ENCODE measurements at places on chromosomes 6 and 20.

GRCh38 chr6:81894788-81895271, 142.3 kb upstream of the TENT5A start:
- no peak for DNase-seq

GRCh38 chr20:63202811-63203526, 13.0 kb downstream of the YTHDF1 start:
- no peak for DNase-seq

DNA sequence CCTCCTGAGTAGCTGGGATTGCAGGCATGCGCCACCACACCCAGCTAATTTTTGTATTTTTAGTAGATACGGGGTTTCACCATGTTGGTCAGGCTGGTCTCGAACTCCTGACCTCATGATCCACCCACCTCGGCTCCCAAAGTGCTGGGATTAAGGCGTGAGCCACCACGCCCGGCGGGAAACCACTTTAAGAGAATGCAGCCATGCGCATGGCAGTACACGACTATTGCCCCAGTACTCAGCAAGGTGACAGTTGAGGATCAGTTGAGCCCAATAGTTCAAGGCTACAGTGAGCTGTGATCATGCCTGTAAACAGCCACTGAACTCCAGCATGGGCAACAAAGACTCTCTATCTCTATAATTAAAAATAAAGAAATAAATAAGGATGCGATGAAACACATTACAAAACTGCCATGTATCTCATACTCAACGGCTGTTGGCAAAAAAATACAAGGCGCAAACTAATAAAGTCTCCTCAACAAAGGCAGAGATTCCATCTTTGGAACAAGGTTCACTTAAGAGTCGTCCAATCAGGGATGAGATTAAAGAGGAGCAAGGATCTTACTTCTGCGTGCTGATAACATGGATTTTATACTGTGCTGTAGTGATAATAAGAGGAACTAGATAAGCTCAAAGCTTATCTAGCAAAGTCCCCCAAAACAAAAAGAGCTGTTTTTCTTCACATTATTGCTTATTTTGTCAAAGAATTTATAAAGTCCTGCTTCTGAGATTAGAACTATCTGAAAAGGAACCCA, 51.1 kb downstream of the STAU1 start:
- no peak for DNase-seq

DNA sequence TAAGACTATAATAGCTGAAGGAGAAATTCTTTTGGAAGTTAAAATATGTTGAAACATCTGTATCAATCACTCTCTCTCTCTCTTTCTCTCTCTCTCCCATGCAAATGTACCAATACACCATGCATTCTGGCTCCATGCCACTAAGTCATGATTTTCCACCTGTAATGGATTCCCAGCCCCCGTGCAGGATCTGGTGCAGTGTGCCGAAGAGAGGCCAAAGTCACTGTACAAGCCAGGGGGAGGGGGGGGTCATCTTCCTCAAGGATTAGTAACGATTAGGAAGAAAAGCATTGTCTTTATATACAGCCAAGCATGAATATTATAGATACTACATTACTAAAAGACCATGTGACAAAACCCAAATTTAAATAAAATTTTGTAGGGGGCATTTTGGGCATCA, 725.1 kb downstream of the KIF16B start:
- no peak for DNase-seq

DNA sequence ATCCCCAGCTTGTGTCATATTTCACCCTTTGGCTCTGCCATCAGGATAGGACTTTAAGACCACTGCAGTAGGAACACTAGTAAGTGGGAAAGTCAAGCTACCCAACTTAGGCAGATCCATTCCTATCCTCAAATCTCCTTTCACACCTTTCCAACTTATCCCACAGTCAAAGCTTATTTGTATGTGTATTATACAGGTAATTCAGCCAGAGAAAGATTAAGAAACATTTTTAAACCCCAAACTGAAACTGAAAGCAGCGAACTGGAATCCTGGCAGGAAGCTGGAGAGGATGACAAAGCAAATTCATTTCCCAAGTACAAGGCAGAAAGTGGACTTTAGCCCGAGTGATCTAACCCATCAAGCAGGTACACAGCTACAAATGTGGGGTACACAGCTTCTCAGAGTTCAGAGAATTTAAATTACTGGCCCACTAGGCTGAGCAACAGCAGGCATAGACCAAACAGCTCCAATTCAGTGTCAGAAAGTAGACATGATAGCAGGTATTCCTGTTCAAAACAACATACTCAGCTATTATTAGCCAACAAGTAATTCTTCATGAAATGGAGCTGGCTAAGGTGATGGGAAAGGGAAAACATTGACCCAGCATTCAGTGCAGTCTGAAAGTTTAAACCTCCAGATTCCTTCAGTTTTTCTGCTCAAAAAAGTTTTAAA, 39.1 kb downstream of the ILRUN start:
- DNase-seq, result no peak

DNA sequence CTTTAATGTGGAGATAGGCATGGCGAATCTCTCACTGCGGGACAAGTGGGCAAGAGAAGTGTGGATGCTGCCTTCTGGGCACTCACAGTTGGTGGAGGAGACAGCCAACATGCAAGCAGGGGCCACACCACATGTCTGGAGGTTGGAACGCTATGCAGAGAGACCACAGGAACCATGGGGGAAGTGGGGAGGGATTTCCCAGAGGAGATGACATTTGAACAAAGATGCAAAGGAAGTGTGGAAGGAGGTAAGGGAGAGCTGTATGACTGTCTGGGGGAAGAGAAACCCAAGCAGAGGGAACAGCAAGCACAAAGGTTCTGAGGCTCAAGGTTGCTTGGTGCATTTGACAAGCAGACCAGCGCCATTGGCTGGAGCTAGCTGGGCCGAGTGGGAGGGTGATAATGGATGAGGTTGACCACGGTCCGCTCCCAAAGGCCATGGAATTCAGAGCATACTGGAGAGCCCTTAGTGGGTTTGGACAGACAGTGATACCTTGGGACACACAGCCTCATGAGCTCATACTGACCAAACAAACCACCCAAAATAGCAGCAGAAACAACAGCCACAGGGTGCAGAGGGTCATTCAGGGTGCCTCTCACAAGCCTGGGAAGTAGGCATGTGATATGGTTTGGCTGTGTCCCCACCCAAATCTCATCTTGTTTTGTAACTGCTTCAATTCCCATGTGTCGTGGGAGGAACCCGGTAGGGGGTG, 7.6 kb upstream of the FAM110A start:
- DNase-seq, result no peak

DNA sequence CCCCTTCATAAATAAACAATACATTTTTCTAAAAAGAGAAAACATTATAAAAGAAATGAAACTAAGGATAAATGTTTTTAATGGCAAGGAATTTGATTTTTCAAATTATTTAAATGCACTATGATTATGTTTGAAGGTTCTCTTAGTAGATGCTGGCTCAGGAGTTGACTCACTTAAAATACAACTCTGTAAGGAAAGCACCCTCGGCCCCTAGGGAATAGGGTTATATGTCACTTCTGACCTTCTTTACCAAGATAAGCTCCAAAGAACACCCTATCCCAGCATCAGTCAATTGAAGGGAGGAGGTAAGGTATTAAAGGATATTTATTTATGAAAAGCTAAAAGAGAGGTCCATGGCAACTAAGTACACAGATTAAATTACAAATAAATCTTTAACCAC, 6.8 kb downstream of the SNAP91 start:
- DNase-seq, result no peak

- no peak for DNase-seq
These were observed 9.5 kb upstream of the ATRN start for GRCh38 chr20:3461211-3461771.

DNA sequence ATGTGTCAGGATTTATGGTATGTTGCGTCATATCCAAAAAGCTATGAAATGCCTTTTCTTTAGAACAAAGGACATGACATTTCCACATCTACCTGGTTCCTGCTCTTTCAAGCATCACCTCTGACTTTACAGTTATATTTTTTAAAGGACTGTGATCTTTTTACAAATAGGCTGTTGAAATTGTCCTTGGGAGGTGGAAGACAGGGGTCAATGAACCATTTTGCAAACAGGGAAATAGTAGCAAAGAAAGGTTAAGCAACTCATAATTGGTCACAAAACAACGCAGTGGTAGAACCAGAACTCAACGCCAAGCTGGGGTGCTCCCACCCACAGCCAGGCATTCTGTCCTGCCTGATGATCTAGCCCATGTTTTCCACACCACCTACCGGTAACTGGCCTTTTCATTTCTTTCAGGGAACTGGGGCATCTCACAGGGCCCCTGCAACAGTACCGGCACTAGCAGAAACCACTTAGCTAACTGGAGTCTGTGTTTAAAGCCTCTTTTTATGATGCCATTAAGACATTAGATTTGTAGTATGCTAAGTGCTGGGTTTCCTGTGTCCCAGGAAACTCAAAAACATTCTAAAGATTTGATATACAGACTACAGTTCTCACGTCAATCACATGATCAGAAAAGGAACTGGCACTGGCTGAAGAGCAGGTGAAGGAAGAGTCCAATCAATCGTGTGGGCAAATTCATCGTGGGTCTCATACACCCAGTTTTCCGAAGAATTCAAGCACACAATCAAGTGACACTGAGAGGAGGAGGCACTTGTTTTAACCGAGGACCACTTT, 13.9 kb downstream of the ZNF217 start:
- DNase-seq, result no peak

DNA sequence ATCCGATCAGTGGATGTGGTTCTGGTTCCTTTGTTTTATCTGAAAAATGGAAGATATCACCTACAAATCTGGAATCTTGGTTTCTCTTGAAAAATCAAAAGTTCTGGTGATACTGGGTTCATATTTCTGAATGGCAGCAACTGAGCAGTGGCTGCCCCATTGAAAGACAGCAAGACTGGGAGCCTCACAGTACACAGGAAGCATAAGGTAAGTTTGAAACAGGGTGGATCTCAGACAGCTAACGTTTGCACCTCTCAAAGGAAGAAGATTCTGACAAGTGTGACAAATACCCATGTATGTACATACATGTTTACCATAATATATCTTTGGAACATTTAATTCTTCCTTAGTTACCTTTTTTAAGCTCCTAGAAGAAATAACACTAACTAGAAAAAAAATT, at the start of gene SAMD3:
TSS of gene SAMD3 (minus strand) at position 177 of the 400 bp plus-strand sequence. CDS start 7,678 bp downstream, outside the sequence.
- no peak for DNase-seq

DNA sequence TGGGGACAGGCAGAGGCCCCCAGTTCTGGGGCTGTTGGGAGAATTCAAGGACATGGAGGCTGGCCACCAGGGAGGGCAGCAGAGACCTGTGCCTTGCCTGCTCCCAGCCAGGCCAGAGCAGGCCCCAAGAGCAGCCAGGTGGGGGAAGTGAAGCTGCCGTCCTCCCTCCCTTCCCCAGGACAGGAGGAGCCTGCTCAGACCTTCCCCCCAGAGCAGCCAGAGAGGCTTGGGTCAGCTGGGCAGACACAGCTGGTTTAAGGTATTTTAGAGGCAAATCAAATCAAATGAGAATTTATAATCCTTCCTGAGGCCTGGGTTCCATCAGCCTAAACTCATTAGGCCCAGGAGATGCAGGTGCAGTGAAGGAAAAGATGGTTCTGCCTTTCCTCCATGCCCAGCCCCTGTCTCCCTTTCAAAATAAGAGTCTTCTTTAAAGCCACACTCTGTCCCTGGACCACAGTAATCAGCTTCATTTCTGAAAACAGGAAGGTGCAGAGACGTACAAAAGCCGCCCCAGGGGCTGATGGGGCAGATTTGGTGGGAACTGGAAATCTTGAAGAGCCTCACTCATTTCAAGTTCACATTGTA, 21.7 kb downstream of the BMP7 start:
- no peak for DNase-seq

GRCh38 chr6:36873612-36874442, 776 bp downstream of the PPIL1 start:
- no peak for DNase-seq

- no peak for DNase-seq
These were observed 161.7 kb downstream of the UNC5CL start for GRCh38 chr6:40877362-40877761.

- no peak for DNase-seq
These were observed 12.1 kb upstream of the NDUFAF4 start for GRCh38 chr6:96909811-96910210.

DNA sequence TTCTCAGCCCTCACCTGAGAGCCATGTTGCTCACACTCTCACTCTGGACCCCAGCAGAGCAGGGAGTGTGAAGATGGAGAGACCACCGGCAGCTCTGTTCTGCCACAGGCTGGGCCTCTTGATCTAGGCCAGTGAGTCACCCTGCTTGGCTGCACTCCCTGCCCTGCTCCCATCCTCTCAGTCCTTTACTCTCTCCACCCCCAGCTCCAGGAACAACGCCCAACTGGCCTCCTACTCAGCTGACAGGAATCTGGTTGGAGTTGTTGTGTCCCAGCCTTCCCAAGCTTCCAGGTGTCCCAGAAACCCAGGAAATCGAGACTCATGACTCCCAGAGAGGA, at the start of gene PSORS1C1:
TSS of gene PSORS1C1 (plus strand) at position 260 of the 338 bp plus-strand sequence. CDS start 14,833 bp downstream, outside the sequence.
- DNase-seq, result no peak

GRCh38 chr20:57857969-57858368, 148.2 kb upstream of the PMEPA1 start:
- no peak for DNase-seq

- DNase-seq, result no peak
These were observed 199.0 kb downstream of the DLL1 start for GRCh38 chr6:170091639-170092579.

DNA sequence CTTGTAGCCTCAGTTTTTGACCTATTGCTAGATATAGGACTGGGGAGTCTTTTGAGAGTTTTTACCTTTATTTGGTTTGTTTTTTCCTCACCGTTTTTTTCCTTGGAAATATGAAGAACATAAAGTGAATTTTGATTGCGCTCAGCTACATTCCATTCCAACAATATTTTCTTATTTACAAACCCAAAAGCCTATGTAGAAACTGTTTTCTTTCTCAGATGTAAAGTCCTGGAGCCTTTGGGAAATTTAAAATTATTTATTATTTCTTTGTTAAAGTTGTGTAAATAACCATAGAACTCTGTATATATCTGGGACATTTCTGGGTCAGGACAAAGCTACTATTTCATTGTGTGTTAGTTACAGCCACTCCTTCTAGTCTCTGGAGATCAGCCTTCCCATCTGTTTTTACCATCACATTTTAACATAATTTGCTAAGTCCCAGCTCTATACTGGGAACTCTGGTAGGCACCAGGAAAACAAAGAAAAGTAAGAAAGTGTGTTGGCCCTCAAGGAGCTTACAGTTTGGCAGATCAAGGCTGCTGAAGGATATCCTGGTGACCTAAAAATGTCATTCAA, 68.8 kb downstream of the JAG1 start:
- DNase-seq, result no peak

DNA sequence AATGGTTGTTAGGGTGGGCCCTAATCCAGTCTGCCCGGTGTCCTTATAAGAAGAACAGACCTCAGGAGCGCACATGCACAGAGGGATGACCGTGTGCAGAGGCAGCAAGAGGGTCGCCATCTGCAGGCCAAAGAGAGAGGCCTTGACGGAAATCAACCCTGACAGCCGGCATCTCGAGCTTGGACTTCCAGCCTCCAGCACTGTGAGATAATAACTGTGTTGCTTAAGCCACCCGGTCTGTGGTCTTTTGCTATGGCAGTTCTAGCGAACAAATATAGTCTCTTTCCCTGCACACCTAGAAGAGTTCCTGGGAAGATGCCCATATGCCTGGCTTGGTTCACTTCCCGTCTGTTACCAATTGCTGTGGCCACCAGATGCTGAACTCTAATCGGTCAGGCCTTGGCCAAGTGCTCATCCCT, 35.3 kb upstream of the PTGIS start:
- DNase-seq, result no peak

- no peak for DNase-seq
These were observed 8.9 kb downstream of the SNHG17 start for GRCh38 chr20:38426006-38426897.

Data from stimulated activated CD8-positive, alpha-beta memory T cell treated with anti-CD3 and anti-CD28 coated beads, Interleukin-15, amount 100 ng/mL, for 24 hours (primary cell).